ENCODE measurements at places on chromosomes 6 and 20.

DNA sequence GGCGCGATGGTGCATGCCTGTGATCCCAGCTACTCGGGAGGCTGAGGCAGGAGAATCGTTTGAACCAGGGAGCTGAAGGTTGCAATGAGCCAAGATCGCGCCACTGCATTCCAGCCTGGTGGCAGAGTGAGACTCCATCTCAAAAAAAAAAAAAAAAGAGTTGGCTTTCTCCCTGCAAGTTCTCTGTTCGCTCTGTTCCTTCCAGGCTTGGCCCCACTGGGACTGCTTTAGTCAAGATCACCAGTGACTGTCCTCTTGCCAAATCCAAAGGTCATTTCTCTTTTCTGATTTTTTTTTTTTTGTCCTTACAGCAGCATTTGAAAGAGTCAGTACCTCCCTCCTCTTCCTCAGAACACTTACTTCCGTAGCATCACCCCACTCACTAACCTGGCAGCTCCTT is 10.8 kb upstream of the GNRH2 start:
- no peak for DNase-seq

GRCh38 chr6:12280458-12280857 is 9.7 kb upstream of the EDN1 start:
- no peak for DNase-seq

DNA sequence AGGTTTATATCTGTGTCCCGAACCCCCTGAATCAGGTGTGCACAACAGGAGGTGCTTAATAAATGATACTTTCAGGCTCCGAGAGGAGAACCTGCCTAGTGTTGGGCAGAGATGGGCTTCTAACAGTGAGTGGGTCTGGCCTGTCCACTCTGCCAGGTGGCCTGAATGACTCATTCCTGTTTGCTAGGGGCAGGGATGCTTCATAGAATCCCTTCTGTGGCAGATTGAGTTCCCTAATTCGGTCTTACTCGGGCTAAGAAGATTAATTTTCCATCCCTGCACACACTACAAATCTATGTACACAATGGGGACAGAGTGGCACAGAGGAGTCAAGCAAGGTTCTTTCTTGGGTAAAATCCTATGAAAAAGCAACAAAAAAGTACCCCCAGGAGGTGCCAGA is 19.8 kb downstream of the SDC4 start:
- DNase-seq: no peak

- DNase-seq: no peak
Observed at GRCh38 chr6:11710311-11710761, 68.3 kb downstream of the ADTRP start.

GRCh38 chr20:58168843-58169242 is 59.6 kb downstream of the ANKRD60 start:
- DNase-seq: no peak

DNA sequence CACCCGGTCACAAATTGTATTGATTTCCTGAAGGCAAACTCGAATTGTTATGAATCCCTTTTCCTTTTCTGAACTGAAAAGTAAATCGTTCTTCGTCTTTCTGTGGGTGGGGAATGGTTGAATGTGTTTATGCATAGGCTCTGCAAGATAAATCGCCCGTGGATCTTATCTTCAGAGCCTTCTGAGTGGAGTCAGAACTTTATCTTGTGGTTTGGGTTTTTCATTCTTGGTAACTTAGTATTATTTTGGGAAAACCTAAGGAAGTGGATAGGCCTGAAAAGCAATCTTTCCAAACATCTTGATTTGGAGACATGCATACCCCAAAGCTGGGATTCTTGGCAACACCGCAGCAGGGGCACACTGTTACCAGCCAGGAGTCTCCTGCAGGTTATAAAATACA is 122.4 kb downstream of the MAP3K7 start:
- no peak for DNase-seq

DNA sequence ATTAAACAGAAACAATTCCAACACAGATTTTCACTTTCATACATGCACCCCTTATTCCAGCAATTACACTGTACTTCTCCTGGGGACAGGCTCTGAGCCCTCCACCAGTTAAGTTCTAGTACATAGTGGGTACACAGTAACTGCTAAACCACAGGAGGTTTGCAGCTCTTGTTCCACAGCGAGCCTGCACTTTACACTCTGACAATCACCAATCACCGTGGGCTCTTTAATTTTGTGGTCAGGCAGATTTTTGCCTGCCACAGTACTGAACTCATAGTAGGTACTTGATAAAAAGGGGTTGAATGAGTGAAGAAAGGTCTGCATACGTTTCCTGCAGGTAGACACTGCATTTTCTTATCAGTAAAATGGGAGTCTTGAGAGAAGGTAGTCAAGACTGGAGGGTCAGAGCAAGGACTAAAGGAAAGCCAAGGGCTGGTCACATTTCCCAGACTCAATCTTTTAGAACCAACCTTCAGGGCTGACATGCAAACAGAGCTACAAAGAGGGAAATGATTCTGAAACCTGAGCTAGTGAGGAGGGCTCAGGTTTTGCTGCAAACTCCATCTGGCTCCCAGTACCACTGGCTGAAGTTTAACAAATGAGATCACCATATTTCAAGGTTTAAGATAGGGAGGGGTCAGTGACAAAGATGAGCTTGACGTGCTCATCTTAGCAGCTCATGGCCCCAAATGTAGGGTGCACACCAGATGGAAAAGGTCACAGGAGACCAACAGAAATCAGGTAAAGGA is 404.6 kb downstream of the BTBD9 start:
- DNase-seq: no peak

- no peak for DNase-seq
Observed at GRCh38 chr6:143264379-143264778, 186.1 kb downstream of the ADAT2 start.

- no peak for DNase-seq
Observed at GRCh38 chr6:122669868-122670267, 59.7 kb downstream of the PKIB start.

GRCh38 chr6:151257985-151258445 is 18.2 kb downstream of the AKAP12 start:
- no peak for DNase-seq

DNA sequence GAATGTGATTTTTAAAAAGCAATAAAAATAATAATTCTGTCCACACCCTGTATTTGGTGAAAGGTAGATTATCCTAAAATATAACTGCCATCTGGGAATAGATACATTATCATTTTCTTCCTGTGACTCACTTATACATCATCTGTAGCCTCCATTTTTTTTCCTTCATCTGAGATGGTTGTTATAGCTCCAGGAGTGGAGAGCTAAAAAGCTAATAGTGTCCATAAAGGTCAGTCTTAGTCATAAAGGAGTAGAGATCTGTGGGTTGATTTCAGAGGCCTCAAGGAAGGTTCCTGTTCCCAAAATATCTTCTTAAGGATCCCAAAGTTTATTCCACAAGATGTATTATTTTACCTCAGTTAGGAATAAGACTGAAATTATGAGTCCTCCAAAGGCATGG is 41.1 kb downstream of the FBXO5 start:
- DNase-seq: no peak

DNA sequence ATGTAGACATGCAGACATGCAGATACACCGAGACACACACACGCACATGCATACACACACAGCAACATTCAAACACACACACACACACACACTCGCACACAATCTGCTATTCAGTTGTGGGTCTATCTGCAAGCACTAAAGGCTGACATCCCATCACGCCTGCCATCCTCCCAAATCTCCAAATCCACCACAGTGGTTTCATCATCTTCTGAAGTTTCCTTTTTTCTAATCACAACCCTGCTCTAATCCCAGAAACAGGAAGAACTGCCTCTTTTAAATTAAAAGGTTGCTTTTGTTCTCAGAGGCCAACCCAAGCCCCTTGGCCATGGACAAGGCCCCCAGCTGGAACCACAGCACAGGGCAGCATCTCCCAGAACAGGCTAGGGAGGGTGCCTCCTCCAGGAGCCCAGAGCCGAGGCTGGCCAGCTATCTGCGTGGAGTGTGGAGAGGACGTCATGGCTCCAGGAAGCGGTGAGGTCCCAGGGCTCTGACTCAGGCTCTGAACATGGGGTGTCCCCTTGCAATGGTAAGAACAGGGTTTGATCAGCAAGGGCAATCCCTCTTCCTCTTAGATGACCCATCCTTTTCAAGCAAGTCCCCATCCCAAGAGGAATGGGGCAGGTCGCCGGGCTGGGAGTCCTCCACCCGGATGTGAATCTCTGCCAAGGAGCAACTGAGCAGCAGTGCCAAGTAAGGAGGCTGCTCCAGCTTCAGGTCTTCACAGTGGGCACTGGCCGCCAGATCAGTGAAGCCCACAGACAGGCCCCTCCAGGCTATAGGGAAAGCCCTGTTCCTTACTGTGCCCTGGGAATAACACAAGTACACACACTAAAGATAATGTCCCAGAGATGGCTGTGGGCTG is 14.7 kb downstream of the FOXF2 start:
- DNase-seq: no peak

GRCh38 chr6:22467645-22468044 is 101.7 kb upstream of the HDGFL1 start:
- no peak for DNase-seq

DNA sequence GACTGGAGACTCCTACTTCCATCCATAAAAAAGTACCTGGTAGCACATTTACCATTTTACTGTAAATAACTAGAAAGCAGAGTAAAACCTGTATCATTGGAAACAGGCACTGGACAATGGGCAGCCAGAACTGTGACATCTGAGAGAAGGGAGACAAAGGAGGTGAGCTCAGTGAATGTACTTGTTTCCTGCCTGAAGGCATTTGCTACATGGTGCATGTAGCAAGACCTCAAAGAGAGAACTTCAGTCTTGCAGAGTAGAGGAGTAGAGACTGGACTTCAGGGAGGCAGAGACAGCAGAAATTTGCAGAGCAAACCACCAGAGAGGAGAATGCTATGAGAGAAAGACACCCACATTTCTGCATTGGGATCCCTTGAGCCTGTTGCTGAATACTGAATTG is 171.0 kb upstream of the CCN2 start:
- no peak for DNase-seq

GRCh38 chr6:132687306-132687705 is 26.5 kb downstream of the VNN1 start:
- DNase-seq: no peak

DNA sequence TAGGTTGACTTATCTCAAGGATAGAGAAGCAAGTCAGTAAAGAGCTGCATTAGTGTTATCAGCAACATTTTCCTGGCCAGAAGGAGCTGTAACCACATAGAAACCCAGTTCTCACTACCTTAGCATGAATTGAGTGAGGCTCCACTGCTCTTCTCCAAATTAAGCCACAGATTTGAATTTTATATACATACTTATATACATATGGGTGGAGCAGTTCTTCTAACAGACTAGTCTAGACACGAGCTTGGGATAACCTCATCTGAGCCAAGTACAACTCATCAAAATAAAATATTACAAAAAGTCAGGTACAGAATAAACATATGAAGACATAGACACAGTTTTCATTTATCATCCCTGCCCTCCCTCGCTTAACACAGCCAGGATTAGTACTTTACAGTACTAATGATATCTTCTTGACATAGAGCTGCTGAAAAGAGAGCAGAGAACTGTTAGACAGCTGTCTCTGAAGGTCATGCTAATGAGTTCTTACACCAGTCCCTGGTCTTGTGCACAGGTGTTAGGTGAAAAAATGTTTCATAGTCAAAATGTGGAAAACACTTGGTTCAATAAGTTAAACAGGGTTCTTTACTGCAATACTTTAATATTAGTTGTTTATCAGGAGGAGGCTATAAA is 147.4 kb upstream of the HTR1E start:
- no peak for DNase-seq

DNA sequence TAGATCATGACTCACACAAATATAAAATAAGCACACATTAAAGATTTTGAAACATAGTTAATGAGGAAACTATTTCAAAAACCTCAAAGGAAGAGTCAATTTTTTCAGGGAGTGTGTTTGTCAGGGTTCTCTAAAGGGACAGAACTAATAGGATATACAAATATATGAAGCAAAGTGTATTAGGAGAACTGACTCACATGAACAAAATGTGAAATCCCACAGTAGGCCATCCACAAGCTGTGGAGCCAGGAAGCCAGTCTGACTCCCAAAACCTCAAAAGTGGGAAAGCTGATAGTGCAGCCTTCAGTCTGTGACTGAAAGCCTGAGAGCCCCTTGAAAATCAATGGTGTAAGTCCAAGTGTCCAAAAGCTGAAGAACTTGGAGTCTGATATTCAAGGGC is 898.0 kb upstream of the EYS start:
- DNase-seq: no peak
